ENCODE measurements at places on chromosomes 1 and 21. TPM values are rescaled to one million over a fixed set of nuclear protein-coding genes. Genes with fewer than 3 reads are reported as not detected.

DNA sequence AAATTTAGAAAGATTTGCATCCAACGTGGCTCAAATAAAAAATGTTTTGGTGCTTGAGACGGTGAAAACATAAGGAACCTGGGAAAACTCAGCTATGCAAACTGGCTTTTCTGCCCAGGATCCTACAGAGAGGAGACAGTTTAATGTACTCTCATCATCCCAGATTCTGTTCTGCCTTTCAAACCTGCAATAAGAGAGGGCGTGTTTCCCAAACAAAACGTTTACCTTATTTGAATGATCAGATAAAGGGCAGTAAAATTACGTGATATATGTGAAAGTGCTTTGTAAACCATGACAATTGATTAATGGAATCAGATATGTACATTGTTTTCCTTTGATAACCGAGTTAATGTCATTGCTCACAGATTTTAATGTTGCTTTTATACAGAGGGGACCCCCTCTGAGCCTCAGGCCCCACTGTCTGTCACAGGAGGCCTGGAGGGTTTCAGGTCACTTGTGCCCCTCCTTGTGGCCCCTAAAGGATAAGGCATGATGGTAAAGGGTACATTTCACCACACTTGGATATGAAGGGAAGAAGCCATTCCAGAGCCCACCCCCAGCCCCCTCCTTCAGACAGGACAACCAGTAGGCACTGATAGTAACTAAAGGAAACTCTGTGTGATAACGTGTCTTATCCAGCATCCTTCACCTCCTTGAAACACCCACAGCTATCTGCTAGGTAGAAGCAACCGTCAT lies 157.6 kb downstream of the EDEM3 start:
- no peak for DNase-seq

Gene C1orf167
- total RNA-seq = not detected

DNA sequence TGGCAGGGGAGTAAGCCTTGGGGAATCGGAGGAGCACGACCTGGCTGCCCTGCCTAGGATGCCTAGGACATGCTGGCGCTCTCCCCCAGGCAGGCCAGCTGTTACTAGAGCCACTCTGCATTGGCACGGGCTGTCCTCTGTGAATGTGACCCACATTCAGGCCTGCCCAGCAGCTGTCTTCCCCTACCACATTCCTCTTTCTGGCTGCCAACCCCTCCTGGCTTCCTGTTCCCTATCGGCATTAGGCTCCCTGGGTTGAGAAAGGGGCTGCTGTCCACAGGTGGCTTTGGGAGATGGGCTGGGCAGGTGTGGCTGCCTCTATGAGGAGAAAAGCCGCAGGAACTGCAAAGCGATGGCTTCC lies 2.3 kb upstream of the NFASC start:
- DNase-seq = no peak

DNA sequence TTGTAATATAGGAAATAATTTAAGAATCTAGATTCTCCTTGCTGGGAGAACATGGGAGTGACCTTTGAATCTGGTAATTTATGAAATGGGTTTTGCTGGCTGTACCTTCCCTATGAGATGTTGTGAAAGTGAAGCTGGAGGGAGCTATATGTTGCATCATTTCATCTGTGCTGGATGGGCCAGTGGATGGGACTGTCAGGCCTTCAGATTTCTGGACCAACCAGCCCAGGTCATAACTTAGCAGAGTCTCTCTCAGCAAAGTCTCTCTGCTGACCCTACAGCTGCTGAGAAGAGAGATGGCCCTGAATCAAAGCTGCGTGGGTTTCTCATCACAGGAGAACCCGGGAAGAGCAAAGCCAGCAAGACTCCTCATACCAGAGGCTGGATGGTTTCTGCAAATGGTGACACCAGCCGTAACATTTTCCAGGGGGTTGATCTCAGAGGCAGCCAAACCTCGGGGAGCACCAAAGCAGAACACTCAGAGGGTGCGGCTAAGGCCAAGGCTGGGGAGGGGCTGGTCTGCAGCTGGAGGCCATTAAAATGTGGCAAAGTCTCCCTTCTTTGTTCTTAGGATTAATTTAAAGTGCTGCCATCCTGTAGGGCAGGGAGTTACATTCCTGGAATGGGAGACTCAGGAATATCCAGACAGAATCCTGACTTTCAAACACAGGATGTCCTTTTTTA lies 18.2 kb upstream of the PTGFRN start:
- no peak for DNase-seq

GRCh38 chr1:213194383-213194782 lies 143.3 kb downstream of the RPS6KC1 start:
- no peak for DNase-seq

GRCh38 chr1:78919150-78919549 lies 87.4 kb downstream of the ADGRL4 start:
- no peak for DNase-seq

- DNase-seq = no peak
Measured at GRCh38 chr1:97758541-97759057, 162.2 kb downstream of the DPYD start.

Gene SEMA4A
- 58.1 TPM for total RNA-seq

Gene C1orf53
- not detected for total RNA-seq

GRCh38 chr1:177119311-177119710 lies 45.2 kb downstream of the ASTN1 start:
- DNase-seq = no peak
